ENCODE measurements at places on chromosomes 7 and 10.

GRCh38 chr7:26709210-26709990 is 155.0 kb downstream of the SKAP2 start:
- DNase-seq = no peak

GRCh38 chr10:15432266-15432665 is 61.2 kb upstream of the FAM171A1 start:
- no peak for DNase-seq

DNA sequence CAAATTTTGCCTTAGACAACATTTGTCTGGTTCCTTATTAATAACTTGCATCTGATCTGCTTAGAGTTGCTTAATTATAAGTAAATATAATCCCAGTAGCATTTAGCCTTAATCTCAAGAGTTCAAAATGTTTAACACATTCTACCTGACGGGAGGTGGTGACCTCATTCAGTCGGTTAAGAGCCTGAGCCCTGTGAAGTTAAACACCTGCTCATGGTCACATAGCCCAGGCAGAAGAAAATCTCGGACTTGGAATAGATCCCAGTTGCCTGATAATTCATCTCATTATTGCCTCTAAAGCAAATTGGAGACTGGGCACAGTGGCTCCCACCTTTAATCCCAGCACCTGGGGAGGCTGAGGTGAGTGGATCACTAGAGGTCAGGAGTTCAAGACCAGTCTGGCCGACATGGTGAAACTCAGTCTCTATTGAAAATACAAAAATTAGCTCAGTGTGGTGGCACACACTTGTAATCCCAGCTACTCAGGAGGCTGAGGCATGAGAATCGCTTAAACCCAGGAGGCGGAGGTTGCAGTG is 18.6 kb upstream of the ASCC1 start:
- DNase-seq = no peak

- DNase-seq = peak; percentile 68
These were observed 933 bp downstream of the MDFIC start for GRCh38 chr7:114922652-114923402.

GRCh38 chr10:22534849-22535604 is 179.4 kb downstream of the PIP4K2A start:
- no peak for DNase-seq

DNA sequence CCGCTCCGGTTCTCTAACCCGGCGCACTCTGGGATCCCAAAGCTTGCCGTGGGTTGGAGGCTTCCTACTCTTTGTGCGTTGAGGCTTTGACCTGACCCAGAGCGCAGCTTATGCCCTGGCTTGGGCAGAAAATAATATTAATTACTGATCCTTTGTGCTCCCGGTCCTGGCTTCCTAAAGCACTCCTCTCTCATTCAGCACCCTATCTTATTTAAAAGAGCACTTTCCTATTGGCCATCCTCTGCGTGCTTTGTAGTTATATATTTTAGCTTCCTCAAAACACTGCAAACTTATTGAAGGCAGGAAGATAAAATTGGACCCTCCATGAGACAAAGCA is 466.0 kb downstream of the XPNPEP1 start:
- DNase-seq = no peak

DNA sequence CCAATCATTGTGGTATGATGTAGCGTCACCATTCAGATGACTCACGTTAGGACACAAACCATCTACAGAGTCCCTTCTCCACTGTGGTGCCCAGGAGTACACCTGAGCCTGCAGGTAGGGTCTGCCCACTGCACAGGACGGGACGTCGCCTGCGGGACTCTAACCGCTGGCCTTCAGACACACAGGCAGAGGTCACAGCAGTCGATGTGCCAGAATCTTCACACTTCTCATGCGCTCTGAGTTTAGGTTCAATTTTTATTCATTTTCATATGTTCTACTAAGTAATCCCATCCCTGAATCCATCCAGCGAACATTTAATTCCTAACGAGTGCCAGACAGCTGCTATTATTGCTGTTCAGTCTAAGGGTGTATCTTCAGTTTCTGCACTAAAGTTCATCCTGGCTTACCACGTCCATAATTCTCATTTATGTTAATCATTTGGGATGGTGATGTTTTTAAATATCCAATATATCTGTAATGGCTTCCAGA is 73.3 kb downstream of the CXCL12 start:
- DNase-seq = no peak

DNA sequence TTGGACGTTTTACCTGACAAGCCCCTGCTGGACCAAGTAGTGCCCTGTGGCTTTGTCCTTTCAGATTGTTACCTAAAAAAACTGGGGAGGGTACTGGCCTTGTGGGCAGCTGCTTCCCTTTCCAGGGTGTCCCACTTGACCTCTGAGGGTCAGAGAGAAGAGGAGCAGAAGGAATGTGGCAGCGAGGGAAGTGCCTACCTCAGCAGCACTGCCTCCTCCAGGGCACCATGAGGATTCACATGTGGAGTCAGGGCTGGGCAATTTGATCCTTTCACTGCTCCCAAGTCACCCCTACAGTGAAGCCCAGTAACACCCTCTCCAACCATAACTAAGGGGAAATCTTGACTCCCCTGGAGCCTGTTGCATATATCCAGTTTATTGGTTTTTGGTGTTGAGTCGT is 64.6 kb downstream of the ITGB1 start:
- peak; percentile 84 for DNase-seq

DNA sequence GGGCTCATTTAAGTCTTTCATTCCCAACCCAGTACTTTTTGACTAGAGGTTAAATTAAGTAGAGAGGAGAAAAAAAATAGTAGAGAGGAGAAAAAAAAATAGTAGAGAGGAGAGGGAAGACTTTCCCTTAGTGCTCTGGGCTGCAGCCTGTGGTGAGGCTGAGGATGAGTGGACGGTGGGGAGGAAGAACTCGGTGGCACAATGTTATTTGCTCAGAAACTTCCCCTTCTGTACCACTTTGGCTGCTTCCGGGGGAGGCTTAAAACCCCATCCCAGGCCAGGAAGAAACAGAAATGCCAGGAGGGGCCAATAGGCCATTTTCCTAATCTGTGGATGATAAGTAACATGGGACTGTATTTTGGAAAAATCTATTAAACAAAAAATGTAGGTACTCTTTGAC is 14.6 kb upstream of the MLXIPL start:
- DNase-seq = no peak

- no peak for DNase-seq
These were observed 19.9 kb downstream of the ANKRD22 start for GRCh38 chr10:88831709-88832108.

- DNase-seq = peak; percentile 64
These were observed 96.8 kb downstream of the INPP5A start for GRCh38 chr10:132634241-132634946.

GRCh38 chr10:95976362-95977229 is 66.8 kb upstream of the CCNJ start:
- no peak for DNase-seq

DNA sequence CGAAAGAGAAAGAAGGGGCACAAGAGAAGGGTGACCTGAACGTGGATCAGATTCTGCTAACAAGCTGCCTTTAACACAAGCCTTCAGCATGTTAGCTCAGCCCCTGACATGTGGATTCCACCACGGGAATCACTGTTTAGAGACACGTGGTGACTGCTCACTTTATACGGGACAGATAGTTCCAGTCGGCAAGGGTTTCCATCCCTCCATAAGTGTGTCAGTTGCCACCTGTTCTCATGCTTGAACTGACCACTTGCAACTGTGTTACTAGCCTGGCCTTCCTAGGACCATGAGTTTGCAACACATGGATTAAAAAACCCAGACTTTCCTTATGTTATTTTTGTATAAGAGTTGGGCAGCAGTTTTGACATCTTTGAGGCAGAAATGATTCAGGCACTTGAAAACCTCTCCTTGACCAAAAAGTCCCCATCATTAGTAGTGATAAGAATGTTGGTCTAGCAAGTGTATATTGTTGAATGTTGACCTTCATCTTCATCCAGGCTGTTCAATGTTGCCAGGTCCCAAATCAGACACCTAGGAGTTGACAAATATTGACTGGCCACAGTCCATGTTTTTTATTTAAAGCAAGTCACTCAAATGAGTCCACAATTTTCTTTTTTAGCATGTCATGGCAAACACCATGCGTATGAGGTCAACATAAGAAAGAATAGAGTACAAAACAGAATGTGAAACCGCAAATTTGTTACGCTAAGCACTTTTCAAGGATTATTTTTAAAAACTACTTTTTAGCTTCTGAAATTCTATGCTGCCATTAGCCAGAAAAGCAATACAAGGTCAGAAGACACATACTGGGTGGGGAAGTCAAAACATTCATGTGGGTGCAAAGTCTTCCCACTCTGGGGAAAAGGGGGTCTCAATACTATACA is 101.6 kb downstream of the ABLIM1 start:
- no peak for DNase-seq

- DNase-seq = no peak
These were observed 604 bp upstream of the STAM start for GRCh38 chr10:17643339-17643754.

DNA sequence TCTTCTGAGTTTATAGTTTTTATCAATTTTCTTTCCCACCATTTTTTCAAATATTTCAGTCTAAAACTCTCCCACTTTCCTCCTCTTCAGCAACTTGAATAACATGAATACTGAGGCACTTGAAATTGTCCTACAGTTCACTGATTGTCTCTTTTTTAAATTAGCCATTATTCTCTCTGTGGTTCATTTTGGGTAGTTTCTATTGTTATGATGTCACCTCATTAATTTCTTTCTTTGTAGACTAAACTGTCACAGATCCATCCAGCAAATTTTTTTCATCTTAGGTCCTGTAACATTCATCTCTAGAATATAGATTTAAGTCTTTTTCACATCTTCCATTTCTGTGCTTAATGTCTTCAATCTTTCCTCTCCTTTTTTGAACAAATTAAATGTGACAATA is 144.8 kb downstream of the LRRN3 start:
- DNase-seq = no peak

GRCh38 chr7:79159040-79159664 is 294.3 kb downstream of the MAGI2 start:
- no peak for DNase-seq

- DNase-seq = no peak
These were observed 596.0 kb downstream of the XPNPEP1 start for GRCh38 chr10:109327266-109327665.

GRCh38 chr10:117755659-117756014 is 213.1 kb downstream of the EMX2 start:
- DNase-seq = peak; percentile 35

- peak; percentile 63 for DNase-seq
These were observed 535.0 kb downstream of the TNS3 start for GRCh38 chr7:47046949-47047348.

DNA sequence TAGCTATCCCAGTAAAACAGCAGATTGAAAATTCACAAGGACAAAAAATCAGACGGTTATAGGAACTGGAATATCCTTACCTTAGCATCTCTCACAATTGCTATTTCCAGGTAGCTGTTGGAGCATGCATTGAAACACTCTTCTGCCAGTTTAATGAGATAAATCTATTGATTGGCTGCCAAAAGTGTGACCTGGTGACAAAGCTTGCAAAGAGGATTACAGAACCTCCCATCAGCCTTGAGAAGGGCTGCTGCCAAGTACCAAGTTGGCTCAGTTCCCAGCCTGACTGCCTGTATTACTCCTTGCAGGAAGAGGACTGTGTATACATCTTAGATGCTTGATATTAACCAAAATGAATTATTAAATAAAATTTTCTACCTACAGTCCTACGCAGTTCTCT is 5.1 kb downstream of the PRLHR start:
- DNase-seq = no peak

DNA sequence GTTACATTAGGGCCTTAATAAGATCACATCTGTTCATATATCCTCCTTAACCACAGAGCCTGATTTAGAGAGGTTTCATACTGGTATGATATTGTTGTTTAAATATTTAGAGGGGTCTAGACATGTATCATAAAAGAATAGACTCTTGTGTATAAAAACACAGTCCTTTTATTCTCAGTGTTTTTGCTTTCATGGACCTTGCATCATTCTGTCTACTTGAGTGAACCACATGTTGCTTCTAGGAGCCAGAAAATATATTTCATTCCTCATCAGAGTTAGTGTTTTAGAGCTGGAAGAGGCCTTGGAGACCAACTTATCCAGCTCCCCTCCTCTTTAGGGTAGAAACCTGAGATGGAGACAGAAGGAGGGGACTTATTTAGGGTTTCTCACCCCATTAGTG is 312.8 kb downstream of the LRMDA start:
- DNase-seq = no peak

DNA sequence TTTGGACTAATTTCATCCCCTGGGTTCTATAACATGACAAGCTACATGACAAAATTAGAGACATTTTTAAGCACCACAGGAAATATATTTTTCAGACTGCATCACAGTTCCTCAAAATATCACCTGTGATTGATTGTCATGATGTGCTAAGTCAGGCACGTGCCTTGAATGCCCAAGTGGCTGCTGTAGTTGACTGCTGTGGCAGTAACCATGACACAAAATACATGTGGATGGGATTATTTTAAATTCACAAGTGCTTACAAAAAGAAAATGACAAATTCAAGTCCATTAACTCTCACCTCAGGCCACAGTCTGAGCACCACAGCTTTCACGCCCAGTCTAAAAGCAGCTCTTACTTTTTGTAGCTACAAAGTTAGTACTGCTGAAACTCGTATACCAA is 45.5 kb downstream of the TNPO3 start:
- DNase-seq = no peak

DNA sequence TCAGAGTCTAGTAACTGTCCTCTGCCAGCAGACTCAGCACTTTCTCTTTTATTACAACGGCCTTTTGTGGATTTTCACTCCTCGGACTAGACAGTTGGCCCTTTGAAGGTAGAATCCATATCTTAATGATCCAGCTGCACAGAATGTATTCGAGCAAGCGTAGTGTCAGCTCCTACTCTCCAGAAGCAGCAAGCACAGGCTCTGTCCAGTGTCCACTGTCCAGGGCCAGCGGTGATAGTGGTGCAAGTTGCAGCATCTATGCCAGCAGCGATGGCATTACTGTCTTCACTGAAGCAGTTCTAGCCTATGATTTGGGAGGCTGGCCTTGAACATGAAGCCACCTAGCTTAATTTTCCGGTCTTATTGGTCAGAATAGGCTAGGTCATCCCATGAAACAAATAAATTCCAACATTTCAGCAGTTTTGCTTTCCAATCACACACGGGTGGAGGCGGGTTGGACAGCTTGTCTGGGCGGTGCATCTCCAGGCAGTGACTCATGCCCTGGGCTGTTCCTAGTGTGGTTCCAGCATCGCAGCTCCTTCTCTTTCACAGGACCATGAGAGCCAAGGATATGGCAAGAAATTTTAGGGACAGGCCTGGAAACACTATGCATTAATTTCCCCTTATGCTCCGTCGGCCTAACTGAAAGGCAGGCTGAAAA is 108.6 kb upstream of the KCNMA1 start:
- no peak for DNase-seq

DNA sequence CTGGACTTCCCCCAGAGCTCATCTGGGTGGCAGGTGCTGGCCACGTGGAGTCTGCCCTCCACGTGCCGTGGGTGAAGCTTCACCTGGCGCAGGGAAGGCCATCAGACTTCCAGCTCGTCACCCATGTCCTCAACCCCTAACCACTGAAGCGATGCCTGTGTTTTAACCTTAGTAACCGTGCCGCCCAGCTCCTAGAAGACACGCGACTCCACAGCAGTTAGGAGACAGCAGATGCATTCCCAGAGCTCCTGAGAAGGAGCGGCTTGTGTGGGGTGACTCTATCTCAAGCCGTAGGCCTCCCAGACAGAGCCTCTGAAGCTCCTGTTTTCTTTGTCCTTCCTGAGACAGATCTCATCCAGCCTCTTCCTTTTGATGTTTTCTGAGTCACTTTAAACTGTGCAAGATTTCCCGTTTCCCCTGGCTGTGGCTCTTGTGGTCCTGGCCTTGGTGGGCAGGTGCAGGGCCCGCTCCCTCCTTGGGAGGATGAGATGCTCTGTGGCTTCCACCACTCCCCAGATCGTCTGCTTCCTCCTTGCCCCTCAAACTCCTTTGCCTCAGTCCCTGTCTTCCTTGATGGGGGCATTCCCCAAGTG is 41.4 kb upstream of the AP5Z1 start:
- no peak for DNase-seq
